Activated T-cell treated with anti-CD3 and anti-CD28 coated beads, Interleukin-2, amount 50 U/mL, for 4 hours (primary cell): ENCODE measurements at places on chromosomes 2 and 18. TPM values are rescaled to one million over a fixed set of nuclear protein-coding genes. Genes with fewer than 3 reads are reported as not detected.

Gene RESP18
- not detected for total RNA-seq

Gene AFG3L2
- total RNA-seq = 93.5 TPM

Gene SP140
- total RNA-seq = 50.6 TPM

Gene ESPNL
- 0.08 TPM for total RNA-seq

Gene GKN2
- total RNA-seq = not detected

Gene SERPINB13
- total RNA-seq = not detected

Gene AP1S3
- 18.0 TPM for total RNA-seq

Gene BOLL
- total RNA-seq = not detected

Gene CLEC4F
- total RNA-seq = not detected
